ENCODE measurements at places on chromosomes 11 and 22. TPM values are rescaled to one million over a fixed set of nuclear protein-coding genes. Genes with fewer than 3 reads are reported as not detected.

The SELENOM gene
- total RNA-seq, result not detected

DNA sequence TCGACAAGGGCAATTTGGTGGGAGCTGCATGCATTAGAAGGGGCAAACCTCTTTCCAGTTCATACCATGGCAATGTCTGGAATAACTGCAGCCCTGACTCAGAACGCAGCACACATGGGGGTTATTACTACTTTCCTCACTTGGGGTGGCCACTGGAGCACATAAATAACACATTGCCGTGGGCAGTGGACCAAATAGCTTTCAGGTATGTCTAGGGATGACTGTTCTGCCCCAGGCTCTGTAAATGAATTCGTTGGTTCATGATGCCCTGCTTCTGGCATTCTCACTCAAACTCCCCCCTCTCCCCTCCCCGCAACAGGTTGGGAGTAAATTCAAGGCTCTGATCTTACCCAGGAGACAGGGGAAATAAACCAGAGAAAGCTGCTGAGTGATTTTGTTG is 238.0 kb upstream of the PLET1 start:
- no peaks in the 10 kb centered on the region for H3K4me1 ChIP-seq
- DNase-seq, result no peak
- H3K27ac ChIP-seq, result no peak overlapping the region
- no peak overlapping the region for H3K4me3 ChIP-seq
- H3K36me3 ChIP-seq, result no peaks in the 10 kb centered on the region
- H3K27me3 ChIP-seq, result no peaks in the 10 kb centered on the region

The ARHGAP42 gene
- 23.3 TPM for total RNA-seq

DNA sequence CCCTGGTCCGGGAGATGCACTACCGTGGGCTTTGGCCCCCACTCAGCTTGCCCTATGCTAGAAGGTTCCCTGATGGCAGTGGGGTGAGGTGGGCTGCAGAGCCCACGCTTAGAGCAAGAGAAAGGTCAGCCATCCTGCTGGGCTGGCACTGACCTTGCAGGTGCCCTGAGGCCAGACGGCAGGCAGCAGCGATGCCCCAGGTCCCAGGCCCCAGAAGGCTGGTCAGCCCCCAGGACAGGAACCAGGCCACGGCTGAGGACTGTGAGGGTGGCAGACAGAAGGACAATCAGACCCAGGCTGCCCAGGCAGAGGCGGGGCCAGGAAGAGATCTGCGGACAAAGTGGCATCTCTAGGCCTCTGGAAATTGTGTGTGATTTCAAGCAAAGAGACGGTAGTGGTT is 231.7 kb downstream of the CTTN start:
- no peaks in the 10 kb centered on the region for H3K27me3 ChIP-seq
- no peak overlapping the region for H3K27ac ChIP-seq
- H3K4me1 ChIP-seq, result no peaks in the 10 kb centered on the region

- H3K36me3 ChIP-seq, result peaks cover 16% of the 10 kb centered on the region
- H3K27ac ChIP-seq, result no peak overlapping the region
- no peak overlapping the region for H3K4me3 ChIP-seq
- no peak for DNase-seq
- H3K4me1 ChIP-seq, result peaks cover 38% of the 10 kb centered on the region
Measured at GRCh38 chr11:74373382-74373781, 24.9 kb downstream of the PGM2L1 start.

DNA sequence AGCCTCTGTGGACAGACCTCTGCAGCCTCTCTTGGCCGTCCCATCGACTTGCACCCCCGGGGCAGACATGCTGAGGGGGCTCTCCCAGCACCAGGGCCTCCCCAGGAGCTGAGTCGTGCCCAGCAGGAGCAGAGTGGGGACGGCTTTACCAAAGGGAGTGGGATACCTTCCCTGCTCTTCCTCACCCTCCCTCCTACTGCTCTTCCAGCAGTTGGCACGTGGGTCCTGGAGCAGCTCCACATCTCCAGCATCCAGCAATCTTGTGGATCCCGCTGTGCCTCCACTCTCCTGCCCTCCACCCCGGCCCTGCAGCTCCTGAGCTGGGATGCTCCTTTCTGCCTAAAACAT is 854.0 kb downstream of the BRD1 start:
- peaks cover 22% of the 10 kb centered on the region for H3K27me3 ChIP-seq
- H3K4me3 ChIP-seq, result no peak overlapping the region
- H3K27ac ChIP-seq, result no peak overlapping the region
- H3K4me1 ChIP-seq, result no peaks in the 10 kb centered on the region

DNA sequence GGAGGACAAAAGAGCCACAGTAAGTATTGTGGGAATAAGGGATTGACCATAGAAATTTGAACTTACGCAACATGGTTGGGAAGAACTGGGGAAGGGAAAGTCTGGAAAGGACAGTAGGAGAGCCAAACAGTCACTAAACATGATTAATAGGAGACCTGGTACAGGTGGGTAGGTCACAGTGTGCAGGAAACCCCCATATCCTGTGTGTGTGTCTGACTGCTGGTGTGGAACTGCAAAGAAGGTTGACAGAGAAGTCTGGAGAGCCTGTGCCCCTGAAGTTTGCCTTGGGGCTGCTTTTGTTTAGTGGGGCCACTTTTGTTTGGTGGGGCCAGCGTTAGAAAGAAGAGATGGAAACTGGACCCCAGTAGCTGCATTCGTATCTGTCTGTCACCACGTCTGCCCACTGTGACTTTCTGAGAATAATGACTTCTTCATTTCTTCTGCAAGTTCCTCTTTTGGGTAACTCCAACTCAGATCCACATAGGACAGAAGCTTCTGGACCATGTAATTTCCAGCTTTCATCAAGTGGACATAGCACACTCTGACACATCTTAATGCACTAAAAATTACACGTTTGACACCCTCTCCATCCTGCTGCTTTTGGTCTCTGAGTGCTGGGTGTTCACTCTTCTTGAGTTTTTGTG is 126.8 kb upstream of the RAG2 start:
- no peaks in the 10 kb centered on the region for H3K36me3 ChIP-seq
- DNase-seq, result no peak
- H3K27ac ChIP-seq, result no peak overlapping the region
- H3K4me1 ChIP-seq, result no peaks in the 10 kb centered on the region
- no peak overlapping the region for H3K4me3 ChIP-seq

GRCh38 chr22:21567456-21568346 is at the start of gene UBE2L3:
UBE2L3 (plus strand) TSS chr22:21567714; CDS start chr22:21567745, 31 bp downstream.
- H3K36me3 ChIP-seq, result peaks cover 18% of the 10 kb centered on the region
- no peaks in the 10 kb centered on the region for H3K27me3 ChIP-seq
- H3K4me3 ChIP-seq, result peak within 1 kb of the TSS; percentile 95
- peak; percentile 86 for DNase-seq

DNA sequence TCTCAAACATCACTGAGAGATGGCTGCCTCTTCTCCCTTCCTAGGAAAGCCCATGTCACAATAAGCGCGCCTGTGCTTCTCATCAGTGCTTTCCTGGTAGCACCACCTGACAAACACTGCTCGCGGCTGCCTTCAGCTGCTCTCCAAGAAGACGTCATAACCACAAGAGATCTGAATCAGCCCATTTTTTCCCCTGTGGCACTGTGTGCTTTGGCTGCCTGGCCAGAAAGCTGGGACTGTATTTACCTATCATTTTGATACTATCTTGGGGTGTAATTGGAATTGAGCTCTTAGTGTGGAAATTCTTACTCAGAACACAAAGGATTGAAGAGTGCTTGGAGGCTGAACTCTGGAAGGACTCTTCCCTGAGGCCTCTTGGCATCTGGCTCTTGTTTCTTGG is 50.3 kb upstream of the EHF start:
- no peak overlapping the region for H3K4me3 ChIP-seq
- no peak overlapping the region for H3K27ac ChIP-seq
- H3K36me3 ChIP-seq, result no peaks in the 10 kb centered on the region
- no peaks in the 10 kb centered on the region for H3K4me1 ChIP-seq
- DNase-seq, result peak; percentile 64

GRCh38 chr11:131038597-131038996 is 122.3 kb upstream of the SNX19 start:
- H3K4me1 ChIP-seq, result no peaks in the 10 kb centered on the region
- no peak overlapping the region for H3K4me3 ChIP-seq
- H3K27ac ChIP-seq, result no peak overlapping the region

GRCh38 chr22:25777870-25778269 is 35.9 kb downstream of the MYO18B start:
- DNase-seq, result peak; percentile 62
- peaks cover 90% of the 10 kb centered on the region for H3K36me3 ChIP-seq
- no peak overlapping the region for H3K27ac ChIP-seq
- H3K4me3 ChIP-seq, result no peak overlapping the region
- no peaks in the 10 kb centered on the region for H3K27me3 ChIP-seq

DNA sequence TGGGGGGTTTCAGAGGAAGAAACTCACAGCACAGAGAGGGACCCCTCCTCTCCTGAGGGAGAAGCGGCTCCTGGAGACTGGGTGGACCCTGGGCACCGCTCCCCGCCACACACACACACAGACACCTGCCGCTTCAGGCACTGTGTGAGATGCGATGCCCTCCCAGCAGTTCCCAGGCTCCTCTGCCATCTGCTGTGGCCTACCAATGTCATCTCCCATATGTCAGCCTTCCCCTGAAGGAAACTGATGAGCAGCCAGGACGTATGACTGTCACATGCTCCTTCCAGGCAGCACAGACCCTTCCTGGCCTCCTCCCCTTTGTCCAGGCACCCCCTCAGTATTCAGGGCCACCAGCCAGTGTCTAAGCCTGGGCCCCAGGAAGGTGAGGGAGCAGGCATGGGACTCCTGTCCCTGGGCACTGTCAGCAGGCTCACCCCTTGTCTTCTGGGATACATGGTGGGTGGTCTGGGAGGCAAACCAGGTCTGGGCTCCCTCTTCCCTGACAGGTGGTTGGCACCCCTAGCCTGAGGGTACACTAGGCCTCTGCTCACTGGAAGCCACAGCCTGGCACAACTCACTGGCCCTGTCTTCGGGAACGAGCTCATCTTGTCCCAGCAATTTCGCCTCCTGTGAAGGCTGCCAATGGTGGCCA is 11.8 kb upstream of the BCR start:
- DNase-seq, result no peak
- H3K4me3 ChIP-seq, result no peak overlapping the region
- H3K27ac ChIP-seq, result no peak overlapping the region
- no peaks in the 10 kb centered on the region for H3K36me3 ChIP-seq

- H3K27ac ChIP-seq, result no peak overlapping the region
- no peaks in the 10 kb centered on the region for H3K36me3 ChIP-seq
- H3K27me3 ChIP-seq, result no peaks in the 10 kb centered on the region
- DNase-seq, result no peak
Measured at GRCh38 chr11:28526406-28526751, 418.2 kb downstream of the METTL15 start.

GRCh38 chr22:49964136-49965090 is 3.8 kb downstream of the PIM3 start:
- H3K4me3 ChIP-seq, result no peak overlapping the region
- DNase-seq, result peak; percentile 7
- no peak overlapping the region for H3K27ac ChIP-seq
- H3K4me1 ChIP-seq, result peaks cover 34% of the 10 kb centered on the region

DNA sequence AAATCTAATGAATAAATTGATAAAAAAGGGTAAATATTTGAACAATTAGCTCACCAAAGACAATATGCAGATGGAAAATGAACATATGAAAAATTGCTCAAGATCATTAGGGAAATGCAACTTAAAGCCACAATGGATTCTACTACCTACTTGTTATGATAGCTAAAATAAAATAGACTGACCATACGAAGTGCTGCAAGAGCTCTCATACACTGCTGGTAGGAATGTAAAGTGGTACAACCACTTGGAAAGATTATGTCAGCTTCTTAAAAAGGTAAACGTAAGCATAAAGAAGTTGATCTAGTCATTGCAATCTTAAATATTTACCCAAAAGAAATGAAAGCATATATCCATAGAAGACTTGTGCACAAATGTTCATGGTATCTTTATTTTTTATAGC is 504.2 kb upstream of the ARHGAP42 start:
- H3K36me3 ChIP-seq, result no peaks in the 10 kb centered on the region
- DNase-seq, result no peak
- H3K4me1 ChIP-seq, result no peaks in the 10 kb centered on the region
- no peaks in the 10 kb centered on the region for H3K27me3 ChIP-seq
- H3K4me3 ChIP-seq, result no peak overlapping the region
- H3K27ac ChIP-seq, result no peak overlapping the region

The BTG4 gene
- total RNA-seq, result not detected

GRCh38 chr11:100892886-100893285 is 205.8 kb downstream of the ARHGAP42 start:
- DNase-seq, result no peak
- H3K27ac ChIP-seq, result no peak overlapping the region
- no peaks in the 10 kb centered on the region for H3K27me3 ChIP-seq
- H3K4me1 ChIP-seq, result no peaks in the 10 kb centered on the region
- H3K36me3 ChIP-seq, result no peaks in the 10 kb centered on the region

GRCh38 chr11:45930031-45930794 is 7.8 kb downstream of the LARGE2 start:
- H3K36me3 ChIP-seq, result no peaks in the 10 kb centered on the region
- peaks cover 4% of the 10 kb centered on the region for H3K27me3 ChIP-seq
- no peak overlapping the region for H3K4me3 ChIP-seq
- H3K4me1 ChIP-seq, result peaks cover 6% of the 10 kb centered on the region
- DNase-seq, result peak; percentile 50

DNA sequence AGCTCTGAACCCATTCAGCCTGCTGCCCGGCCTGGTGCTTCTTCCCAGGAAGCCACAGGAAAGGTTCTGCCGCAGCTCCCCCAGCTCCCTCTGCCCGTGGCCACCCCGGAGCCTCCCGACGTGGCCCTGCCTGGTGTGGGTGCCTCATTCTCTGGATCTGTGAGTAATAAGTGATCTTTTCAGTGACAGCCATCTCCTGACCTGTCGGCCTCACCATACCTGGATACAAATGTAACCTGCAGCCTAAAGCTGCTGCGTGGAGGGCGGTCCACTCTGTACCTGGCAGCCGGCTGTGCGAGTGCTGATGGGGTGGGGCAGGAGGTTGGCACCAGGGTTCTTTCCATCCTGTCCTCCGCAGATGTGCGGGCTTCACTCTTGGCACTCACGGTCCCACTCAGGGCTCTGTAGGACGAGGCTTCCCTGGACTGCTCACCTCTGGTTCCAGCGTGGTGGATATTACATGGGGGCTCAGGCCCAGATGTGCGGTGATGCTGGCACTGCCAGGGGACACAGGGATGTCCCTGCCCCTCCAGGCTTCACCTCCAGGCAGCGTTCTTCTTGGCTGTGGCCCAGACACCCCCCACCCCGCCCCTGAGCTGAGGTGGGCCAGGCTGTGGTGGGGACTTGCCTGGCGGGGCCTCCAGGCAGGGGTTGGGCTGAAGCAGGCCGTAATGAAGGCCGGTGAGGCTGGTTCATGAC is 748.5 kb downstream of the BRD1 start:
- DNase-seq, result no peak
- no peaks in the 10 kb centered on the region for H3K36me3 ChIP-seq
- H3K27me3 ChIP-seq, result peaks cover 59% of the 10 kb centered on the region

The PHETA2 gene
- total RNA-seq, result 0.05 TPM

GRCh38 chr22:37340331-37341262 is 58.3 kb downstream of the CYTH4 start:
- no peaks in the 10 kb centered on the region for H3K36me3 ChIP-seq
- H3K27me3 ChIP-seq, result peaks cover 14% of the 10 kb centered on the region
- H3K27ac ChIP-seq, result no peak overlapping the region
- H3K4me1 ChIP-seq, result 0 out of 2 replicates have a peak, but pooled peaks cover under 1% of the 10 kb centered on the region
